ENCODE measurements at places on chromosomes 5 and 9. TPM values are rescaled to one million over a fixed set of nuclear protein-coding genes. Genes with fewer than 3 reads are reported as not detected.

Gene IFNA2
- not detected for total RNA-seq

Gene GALT
- total RNA-seq: 38.9 TPM

Gene IPO11
- 24.2 TPM for total RNA-seq

Gene TRAF1
- total RNA-seq: 0.88 TPM

Gene NR2F1-AS1
- total RNA-seq: 15.9 TPM

Gene CATSPER3
- 0.36 TPM for total RNA-seq

Gene NKD2
- not detected for total RNA-seq

Gene SLC6A3
- not detected for total RNA-seq

Gene LHX3
- under 0.01 TPM for total RNA-seq

Gene SMIM33
- total RNA-seq: not detected

Gene GARIN3
- total RNA-seq: not detected

Gene PPIC
- 92.8 TPM for total RNA-seq

Gene PCSK5
- total RNA-seq: 13.3 TPM

Gene GLDC
- 0.72 TPM for total RNA-seq

Gene ZBTB5
- 10.9 TPM for total RNA-seq

Gene WNT8A
- not detected for total RNA-seq

Gene PCDHGA5
- total RNA-seq: 2.7 TPM

Gene MIGA2
- total RNA-seq: 22.4 TPM

Gene POU5F2
- 1.8 TPM for total RNA-seq

Gene TRIM36
- total RNA-seq: 0.36 TPM

Gene ERCC8
- total RNA-seq: 20.0 TPM

Gene OBP2B
- total RNA-seq: not detected

Gene FOXD4L4
- total RNA-seq: under 0.01 TPM

Gene IARS1
- 491 TPM for total RNA-seq

Gene PAPPA
- total RNA-seq: 86.9 TPM

Gene ARL14EPL
- total RNA-seq: not detected

Gene CYSRT1
- 1.1 TPM for total RNA-seq

Gene RNF20
- total RNA-seq: 26.2 TPM

Gene CYLC2
- total RNA-seq: not detected

Gene PTCD2
- 9.4 TPM for total RNA-seq

Gene SEMA6A
- total RNA-seq: under 0.01 TPM

Gene SLC36A3
- not detected for total RNA-seq

Gene PCDHB8
- total RNA-seq: 0.36 TPM

Gene RNF208
- total RNA-seq: 0.29 TPM

Gene HTR4
- total RNA-seq: not detected

Gene HAVCR2
- 0.72 TPM for total RNA-seq

Gene DNAH5
- total RNA-seq: 0.36 TPM

Gene LHX2
- not detected for total RNA-seq

Gene TAF11L10
- total RNA-seq: not detected

Gene CCDC192
- total RNA-seq: not detected

Gene ELOVL7
- total RNA-seq: under 0.01 TPM

Gene SYK
- not detected for total RNA-seq

Gene ZNF879
- total RNA-seq: 6.2 TPM

Gene OGN
- total RNA-seq: 0.88 TPM

Gene SLC46A2
- total RNA-seq: under 0.01 TPM

Gene GPX3
- total RNA-seq: 8.8 TPM

Gene MYO10
- 43.6 TPM for total RNA-seq

Gene PCDHGA8
- 3.5 TPM for total RNA-seq

Gene TSSK1B
- total RNA-seq: 0.72 TPM

Gene ROR2
- total RNA-seq: 13.8 TPM

All from osteoblast (primary cell).